ENCODE measurements at places on chromosomes 1 and 21.

DNA sequence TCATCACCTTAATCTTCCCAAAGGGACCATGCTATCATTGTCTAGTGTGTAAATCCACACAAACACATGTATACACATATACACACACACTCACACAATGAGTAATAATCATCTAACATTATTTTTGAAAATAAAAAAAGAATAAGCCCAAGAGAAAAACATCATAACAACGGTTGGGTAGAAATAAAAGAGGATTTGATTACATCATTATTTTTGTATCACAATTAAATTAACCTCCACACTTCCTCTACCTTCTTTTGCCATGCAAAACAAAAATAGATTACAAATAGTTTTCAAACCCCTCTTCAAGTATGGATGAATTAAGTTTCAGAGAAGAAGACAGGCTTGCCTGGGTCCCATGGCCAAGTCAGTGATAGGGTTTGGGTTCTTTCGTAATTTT lies 238.1 kb downstream of the VAV3 start:
- no peak for DNase-seq

DNA sequence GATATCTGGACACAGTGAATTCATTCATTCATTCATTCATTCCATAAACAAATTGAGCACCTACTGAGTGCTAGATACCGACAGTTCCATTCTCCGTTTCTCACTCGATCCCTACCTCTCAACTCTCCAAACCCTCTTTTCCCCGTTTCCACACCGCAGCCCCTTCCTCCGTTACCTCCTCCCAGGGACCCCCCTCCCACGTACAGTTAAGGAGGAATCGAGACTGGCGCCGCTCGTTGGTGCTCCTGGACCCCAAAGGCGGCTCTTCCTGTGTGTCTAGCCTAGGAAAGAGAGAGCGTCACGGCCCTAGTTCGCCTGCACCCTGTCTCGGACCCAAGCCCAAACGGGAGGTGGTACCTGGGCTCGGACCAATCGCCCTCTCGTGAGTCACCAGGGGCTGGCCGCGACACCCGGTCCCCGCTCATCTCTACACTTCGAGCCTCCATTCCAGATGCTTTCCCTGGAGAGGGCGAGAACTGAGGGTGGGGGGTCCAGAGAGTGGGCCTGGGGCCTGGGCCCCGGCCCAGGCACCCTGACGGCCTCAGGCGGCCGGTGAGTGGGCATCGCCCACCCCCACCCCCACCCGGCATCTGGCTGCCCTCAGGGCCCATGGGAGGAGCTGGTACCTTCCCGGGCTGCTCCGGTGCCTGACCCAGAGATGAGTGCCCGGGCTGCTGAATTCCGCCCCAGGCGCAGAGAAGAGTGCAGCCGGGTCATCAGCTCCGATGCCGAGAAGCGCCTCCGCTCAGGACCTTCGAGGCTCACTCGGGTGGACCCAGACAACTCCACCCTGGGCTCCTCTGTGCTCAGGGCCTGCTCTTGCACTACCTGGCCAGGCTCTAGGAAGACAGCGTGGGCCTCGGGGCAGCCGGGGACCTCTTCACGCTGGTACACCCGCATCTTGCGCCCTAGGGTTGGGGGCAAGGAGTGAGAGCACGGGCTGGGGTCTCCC lies 4.9 kb downstream of the ARHGEF19 start:
- peak; percentile 68 for DNase-seq

GRCh38 chr1:203178083-203178482 lies 2.5 kb upstream of the MYBPH start:
- DNase-seq: no peak

DNA sequence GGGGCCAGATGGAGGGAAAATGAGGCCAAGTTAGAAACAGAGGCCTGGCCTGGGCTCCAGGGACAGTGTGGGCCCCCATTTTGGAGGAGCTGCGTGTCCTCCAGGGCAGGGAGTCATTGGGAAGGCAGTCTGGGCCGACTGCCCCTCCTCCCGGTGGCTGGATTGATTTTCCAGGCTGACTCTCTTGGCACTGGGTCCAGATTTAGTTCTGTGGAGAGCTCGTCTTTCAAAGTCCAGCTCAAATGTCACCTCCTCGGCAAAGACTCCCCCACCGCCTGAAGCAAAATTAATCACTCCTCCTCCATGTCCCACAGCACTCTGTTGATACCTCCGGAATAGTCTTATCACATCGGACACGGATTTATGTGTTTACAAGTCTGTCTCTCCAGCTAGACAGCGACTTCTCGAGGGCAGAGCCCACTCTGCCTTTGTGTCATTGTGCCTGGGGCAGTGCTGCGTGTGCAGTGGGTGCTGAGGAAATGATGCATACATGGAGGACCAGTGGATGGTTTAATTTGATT lies 175.1 kb downstream of the CAMTA1 start:
- DNase-seq: peak; percentile 82

DNA sequence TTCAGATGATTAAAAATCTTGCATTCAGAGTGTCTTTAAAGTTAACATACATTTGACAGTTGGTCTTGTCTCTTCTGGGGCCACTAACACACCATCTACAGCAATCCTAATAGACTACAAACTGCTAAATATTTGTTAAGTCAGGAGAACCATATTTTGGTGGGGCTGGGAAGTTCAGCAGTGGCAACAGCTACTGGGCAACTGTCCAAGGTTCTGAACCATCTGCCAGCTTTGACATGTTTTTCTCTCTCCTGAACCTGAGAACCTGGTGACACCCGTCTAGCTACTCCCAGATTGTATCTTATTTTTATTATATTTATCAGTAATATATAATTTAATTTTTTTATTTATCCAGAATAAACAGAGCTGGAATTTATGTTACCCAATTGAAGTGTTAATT lies 199.0 kb upstream of the DPYD start:
- no peak for DNase-seq

DNA sequence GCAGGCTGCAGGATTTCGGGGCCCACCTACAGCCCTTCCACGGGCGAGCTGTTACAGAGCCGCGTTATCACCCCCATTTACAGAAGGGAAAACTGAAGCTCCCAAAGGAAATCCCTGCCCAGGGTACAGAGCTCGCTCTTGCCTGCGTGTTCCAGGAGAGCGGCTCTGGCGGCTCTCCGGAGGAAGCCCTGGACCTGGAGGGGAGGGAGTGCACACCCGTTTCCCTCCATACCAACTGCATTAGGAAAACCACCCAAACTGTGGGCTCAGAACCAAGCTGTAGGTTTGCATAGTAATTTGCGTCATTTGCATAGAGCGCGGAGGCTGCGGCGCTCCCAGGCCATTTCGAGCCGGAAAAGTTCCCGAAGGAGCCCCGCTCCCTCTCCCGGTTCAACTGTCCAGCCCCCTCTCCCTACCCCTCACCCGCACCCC lies 24.7 kb upstream of the ADGRB2 start:
- no peak for DNase-seq

DNA sequence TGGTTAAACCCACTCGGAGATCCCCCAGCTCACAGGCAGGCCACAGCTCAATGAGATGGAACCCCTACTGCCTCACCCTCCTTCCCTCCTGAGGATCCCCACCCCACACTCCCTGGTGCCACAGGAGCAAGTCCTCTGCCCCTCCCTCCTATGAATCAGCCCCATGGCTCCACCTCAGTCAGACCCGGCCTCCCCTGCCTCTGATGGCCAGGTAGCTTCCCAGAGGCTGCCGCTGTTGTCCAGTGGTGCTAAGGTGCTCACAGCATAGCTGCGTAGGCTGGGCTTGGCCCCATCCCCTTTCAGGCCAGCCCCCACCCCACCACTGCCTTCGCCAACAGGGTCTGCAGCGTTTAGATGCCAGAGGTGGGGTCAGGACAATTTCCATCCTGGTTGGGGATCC lies 98.5 kb upstream of the IGSF21 start:
- no peak for DNase-seq

DNA sequence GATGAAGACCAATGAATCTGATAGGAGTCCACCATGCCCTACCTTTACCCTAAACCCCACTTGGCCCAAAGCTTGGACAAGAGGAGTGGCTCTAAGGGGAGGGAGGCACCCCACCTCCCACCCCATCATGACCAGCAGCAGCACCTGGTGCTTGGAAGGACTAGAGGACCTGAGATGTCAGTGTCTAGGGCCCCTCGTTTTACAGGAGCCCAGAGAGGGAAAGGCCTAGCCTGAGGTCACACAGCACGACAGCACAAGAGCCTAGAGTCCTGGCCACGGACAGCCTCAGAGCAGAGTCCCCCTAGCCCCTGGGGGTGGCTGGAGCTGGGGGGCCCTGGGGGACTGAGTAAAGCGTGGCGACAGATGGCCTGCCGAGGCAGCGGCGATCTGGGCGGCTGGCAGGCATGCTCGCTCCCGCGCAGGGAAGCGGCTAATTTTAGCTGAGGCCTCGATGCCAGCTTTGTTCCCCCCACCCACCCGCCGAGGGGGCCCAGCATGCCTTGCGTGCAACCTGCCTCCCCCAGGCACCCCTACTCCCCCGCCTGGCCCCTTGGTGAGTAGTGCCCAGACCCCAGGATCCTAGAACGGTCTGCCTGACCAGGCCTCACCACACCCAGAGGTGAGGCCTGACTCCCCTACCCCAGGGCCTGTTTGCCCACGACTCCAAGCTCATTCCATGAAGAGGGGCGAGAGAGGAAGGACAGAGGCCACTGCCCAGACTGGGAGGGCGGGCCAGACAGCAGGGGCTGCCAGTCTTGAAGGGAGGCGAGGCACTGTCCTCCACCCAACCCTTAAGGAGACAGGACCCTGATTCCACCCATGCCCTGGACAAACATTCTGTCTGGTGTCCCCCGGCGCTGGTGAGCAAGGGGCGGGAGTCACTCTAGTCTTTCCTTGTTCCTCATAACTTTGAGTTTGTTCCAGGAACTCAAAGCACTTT lies 39.0 kb downstream of the AHDC1 start:
- peak; percentile 67 for DNase-seq

DNA sequence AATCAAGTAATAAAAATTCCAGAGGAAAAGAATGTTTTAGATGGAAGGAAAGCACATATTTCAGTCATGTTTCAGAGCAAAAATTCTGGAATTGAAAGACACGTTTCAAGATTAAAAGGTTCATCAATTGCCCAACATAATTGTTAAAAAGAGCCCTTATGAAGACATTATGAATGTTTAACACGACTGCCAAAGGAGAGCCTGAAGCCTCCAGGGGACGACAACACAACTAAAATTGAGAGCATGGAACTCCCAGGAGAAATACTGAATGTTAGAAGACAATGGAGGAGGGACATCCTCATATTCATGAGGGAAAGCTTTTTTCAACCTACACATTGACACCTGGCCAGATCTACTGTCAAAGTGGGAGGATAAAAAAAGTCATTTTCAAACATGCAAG lies 16.0 kb downstream of the OR2T11 start:
- peak; percentile 57 for DNase-seq

GRCh38 chr1:170533298-170533697 lies 1.3 kb downstream of the GORAB start:
- no peak for DNase-seq

GRCh38 chr1:248851390-248851789 lies 7.5 kb downstream of the ZNF692 start:
- DNase-seq: no peak

GRCh38 chr1:56070601-56071000 lies 508.8 kb downstream of the PLPP3 start:
- DNase-seq: no peak

GRCh38 chr1:201921952-201922558 lies 24.3 kb downstream of the LMOD1 start:
- DNase-seq: no peak

- no peak for DNase-seq
Observed at GRCh38 chr1:53172426-53173128, 24.0 kb upstream of the CPT2 start.

DNA sequence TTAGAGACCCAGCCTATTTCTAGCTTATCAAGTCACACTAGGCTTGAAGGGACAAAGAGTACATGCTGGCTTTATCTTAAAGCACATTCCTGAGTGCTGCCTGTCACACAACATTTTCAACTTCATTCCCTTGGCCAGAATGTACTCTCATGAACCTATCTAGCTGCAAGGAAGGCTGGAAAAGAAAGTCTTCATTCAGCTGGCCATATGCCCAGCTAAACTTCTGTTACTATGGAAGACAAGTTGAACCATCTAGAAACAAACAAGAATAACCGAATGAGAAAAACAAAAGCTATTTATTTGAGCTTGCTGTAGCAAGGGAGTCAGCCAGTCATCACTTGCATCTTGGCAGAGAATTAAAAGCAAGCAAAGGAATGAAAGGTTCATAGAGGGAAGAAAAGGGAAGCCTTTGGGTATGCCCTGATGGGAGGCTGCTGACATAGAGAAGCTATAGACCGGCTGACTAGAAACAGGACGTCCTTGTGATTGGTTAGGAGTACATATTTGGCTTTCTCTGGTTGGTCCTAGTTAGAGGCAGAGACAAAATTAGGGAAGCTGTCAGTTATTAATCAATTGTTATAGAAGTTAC lies 108.4 kb downstream of the NEK7 start:
- DNase-seq: peak; percentile 10

GRCh38 chr1:191699343-191699742 lies 458.9 kb upstream of the RGS18 start:
- no peak for DNase-seq

DNA sequence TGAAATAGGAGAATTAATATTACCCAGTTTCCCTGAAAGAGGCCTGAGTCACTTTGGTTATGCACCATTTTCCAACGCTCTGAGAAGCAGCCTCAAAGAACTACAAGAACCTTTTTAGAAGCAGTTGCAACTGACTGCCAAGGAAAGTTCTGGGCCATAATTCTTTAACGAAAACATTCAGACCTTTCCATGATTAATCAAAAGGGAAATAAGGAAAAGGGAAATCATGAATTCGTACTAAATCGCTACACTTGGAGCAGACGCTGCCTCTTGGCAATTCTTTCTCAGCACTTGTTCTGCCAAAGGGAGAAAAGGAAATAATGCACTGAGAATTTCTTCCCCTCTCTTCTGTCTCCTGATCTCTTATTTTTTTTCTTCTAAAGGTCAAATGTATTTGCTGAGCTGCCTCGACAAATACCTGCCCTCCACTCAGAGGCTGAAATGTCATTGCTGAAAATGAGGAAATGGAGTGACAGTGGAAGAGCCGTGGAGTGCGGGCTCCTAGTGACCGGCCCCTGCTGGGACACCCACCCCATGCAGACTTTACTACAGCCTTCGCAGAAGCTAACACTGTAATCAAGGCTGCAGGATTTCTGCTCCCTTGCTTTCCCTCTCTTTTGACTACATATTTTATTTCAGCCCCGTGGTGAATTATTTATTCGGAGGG lies 67.9 kb upstream of the GALNT2 start:
- no peak for DNase-seq

DNA sequence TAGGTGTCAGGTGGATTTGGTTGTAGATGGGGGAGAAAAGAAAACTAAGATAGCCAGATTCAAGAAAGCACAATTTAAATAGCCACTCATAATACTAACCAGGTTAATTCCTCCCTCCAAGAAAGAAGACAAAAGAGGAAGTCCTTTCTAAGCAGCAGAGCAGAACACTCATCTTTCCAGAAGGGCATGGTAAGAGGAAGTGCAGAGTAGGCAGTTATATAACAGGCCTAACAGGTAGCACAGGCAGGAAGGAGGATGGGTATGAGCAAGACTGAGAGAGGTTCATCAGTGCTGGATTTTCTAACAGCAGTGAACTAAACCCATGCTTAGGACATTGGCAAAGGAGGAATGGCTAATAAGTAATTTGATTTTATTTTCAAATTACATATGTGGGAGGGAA lies 517.5 kb downstream of the PLPP3 start:
- DNase-seq: no peak

- DNase-seq: no peak
Observed at GRCh38 chr1:185720633-185721272, 13.4 kb upstream of the HMCN1 start.
